Cardiac atrium fibroblast (primary cell): ENCODE measurements at places on chromosomes 7 and 10. TPM values are rescaled to one million over a fixed set of nuclear protein-coding genes. Genes with fewer than 3 reads are reported as not detected.

Gene CADPS2
- total RNA-seq = 10.5 and 13.0 TPM in 2 replicates

Gene C10orf53
- total RNA-seq = not detected in 2 replicates

Gene PON3
- not detected in 2 replicates for total RNA-seq

Gene CARD11
- 0.49 TPM in 1 of 2 replicates, not detected in the other for total RNA-seq

Gene PCDH15
- not detected in 2 replicates for total RNA-seq

Gene CRPPA
- 1.1 and 2.3 TPM in 2 replicates for total RNA-seq

Gene UCN3
- not detected in 2 replicates for total RNA-seq

Gene TWIST1
- 13.5 and 18.0 TPM in 2 replicates for total RNA-seq

Gene ADGRA1
- not detected in 2 replicates for total RNA-seq

Gene HPS6
- 37.6 and 38.6 TPM in 2 replicates for total RNA-seq

Gene COL13A1
- 26.9 and 27.9 TPM in 2 replicates for total RNA-seq

Gene TEX36
- total RNA-seq = not detected in 2 replicates

Gene SH2D4B
- not detected in 2 replicates for total RNA-seq

Gene WIPF3
- total RNA-seq = not detected in 2 replicates

Gene KLF14
- not detected in 2 replicates for total RNA-seq

Gene RAMP3
- total RNA-seq = not detected in 2 replicates

Gene FOXI2
- total RNA-seq = not detected in 2 replicates

Gene ARHGEF35
- total RNA-seq = 0.65 TPM in 1 of 2 replicates, not detected in the other

Gene OR2A12
- total RNA-seq = not detected in 2 replicates

Gene GNAI1
- total RNA-seq = 37.2 and 42.3 TPM in 2 replicates

Gene SPDYE1
- not detected in 2 replicates for total RNA-seq
